Activated CD4-positive, alpha-beta memory T cell treated with anti-CD3 and anti-CD28 coated beads for 36 hours (primary cell): ENCODE measurements at places on chromosomes 4 and X.
A peak's percentile ranks its signal among the peaks of the same experiment; 100 is the strongest.

DNA sequence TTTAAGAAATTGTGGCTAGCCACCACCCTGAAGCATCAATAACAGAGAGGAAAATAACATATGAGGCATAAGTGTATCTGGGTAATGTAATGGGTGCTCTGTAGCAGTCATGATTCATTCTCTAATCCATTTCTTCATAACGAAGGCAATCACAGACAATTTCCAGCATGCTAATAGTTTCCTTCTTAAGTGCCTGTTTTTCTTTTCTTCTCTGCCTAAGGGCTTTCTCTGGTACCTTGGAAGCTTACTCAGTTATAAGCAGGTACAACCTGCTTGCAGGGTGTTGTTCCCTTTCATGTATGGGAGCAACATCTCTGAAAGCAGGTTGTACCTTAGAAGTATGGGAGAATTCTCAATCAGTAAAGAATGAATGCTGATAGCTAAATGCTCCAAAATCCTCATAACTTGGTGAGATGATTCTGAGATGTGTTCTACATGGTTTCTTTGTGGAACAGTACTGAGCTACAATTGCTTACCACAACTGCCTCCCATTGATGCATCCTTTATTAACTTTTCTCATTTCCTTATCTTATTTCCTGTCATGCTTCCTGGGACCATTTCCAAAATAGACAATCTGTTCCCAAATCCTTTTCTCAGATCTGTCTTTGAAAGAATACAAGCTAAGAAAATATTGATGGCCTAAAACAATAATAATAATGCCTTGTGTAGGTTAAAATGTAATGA is 247.6 kb downstream of the PAPSS1 start:
- DNase-seq, result no peak

GRCh38 chr4:126661194-126661593 is 971.6 kb upstream of the INTU start:
- DNase-seq, result no peak

GRCh38 chr4:10207116-10207515 is 90.5 kb upstream of the WDR1 start:
- DNase-seq, result no peak

DNA sequence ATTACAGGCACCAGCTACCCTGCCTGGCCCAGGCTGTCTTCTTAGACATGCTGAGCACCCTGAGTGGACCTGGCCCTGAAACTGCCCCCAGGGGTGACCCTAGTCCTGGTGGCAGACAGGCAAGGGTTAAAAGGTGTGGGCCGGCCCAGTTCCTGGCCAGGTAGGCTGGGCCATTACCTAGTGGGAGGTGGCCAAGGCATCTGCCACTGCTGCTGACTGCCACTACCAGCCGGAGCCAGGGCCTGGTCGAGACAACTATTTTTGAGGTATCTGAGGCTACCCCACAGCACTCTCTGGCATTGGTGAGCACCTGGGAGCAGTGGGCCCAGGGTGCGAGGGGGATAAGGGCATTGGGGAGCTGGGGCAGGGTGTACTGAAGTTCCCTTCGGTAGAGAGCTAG is at the start of gene CCDC120:
TSS of gene CCDC120 (plus strand) at position 206 of the 400 bp plus-strand sequence. CDS start 3,043 bp downstream, outside the sequence.
- no peak for DNase-seq

- DNase-seq, result no peak
Observed at GRCh38 chr4:38832624-38833528, 23.7 kb downstream of the TLR6 start.

GRCh38 chr4:147516133-147516532 is 35.2 kb downstream of the EDNRA start:
- DNase-seq, result no peak

GRCh38 chrX:152958047-152958446 is 35.9 kb downstream of the PNMA5 start:
- no peak for DNase-seq

DNA sequence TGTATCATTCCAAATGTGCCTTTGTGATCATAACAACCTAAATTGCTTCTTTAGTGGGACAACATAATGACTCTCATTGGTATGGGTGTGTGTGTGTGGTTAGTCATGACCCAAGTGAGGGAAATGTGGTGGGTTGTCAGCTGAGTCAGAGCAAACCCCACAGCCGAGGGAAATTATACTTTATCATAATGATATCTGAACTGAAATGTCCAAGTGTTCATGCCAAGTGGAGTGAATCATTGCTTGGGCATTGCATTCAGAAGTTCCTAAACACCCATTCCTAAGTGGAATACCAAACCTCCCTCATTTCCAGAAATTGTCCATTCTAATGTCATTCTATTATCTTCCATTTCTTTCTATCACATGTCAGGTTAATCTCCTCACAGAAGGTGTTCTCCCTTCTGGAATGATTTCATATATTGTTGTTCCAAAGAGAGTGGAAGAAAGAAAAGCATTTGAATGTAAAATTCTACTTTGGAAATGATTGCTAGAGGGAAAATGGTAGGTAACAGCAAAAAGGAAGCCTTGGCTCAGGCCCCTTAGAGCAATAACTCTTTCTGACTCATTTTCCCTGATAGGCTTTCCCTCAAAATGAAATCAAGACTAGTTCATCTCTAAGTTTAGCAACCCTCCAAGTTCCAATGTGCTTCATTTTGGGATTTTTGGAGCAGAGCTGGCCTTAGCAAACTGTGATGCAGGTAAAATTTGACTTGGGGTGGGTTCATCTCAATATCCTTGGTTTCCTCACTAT is 230.7 kb upstream of the KCNIP4 start:
- no peak for DNase-seq

DNA sequence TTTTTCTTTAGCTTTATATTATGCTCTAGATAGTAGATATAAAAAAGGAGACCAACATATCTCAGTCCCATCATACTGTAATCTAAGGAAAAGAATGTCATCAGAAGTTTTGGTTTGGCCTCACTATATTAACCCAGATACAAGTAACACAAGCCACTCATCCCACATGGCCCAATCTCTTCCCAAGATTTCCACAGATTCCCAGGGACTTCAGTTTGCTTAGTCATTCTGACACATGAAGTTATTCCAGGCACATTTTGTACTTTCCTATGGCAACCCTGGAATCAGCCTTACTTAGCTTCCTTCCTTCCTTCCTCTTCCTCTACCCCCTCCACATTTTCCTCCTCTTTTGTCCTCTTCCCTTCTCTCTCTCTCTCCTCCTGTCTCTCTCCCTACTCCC is 21.7 kb upstream of the DCLK2 start:
- no peak for DNase-seq

DNA sequence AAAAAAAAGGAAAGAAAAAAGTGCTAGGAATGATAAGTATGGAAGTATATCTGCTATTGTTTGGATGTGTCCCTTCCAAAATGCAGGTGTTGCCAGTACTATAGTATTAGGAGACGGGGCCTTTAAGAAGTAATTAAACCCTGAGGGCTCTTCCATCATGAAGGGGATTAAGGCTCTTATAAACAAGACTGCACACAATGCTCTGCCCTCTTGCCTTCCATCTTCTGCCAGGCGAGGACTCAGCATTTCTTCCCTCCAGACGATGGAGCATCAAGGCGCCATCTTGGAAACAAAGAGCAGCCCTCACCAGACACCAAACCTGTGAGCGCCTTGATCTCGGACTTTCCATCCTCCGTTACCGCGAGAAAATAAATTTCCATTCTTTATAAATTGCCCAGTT is 120.1 kb upstream of the GPM6A start:
- DNase-seq, result no peak

DNA sequence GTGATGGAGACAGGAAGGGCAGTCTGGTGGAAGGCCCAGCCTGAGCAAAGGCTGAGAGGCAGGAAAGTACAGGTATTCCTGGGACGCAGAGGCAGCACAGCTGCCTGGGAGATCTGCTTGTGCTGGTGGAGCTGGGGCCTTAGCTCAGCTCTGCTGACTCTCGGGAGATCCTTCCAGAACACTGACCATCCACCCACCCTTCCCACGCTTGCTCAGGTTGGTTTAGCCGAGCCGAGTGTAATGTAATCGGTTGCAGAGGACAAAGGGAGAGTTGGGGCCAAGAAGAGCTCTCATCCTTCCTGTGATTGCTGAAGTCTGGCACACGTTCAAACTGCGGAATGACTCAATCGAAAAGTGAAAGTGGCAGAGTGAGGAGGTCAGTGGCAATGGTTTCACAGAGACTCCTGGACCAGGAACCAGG is 43.1 kb upstream of the GPR78 start:
- no peak for DNase-seq

- DNase-seq, result peak; percentile 89
Observed at GRCh38 chr4:168318266-168318895, at the start of gene DDX60. Gene DDX60, minus strand, starts transcription at chr4:168318752. Its CDS starts 7,493 bp downstream, at chr4:168311259.

GRCh38 chr4:151692443-151692782 is 68.4 kb downstream of the GATB start:
- DNase-seq, result no peak
